ENCODE measurements at places on chromosomes 2 and 18. TPM values are rescaled to one million over a fixed set of nuclear protein-coding genes. Genes with fewer than 3 reads are reported as not detected.

- H3K27ac ChIP-seq = peak overlapping the region; percentile 63
- H3K4me3 ChIP-seq = no peak overlapping the region
- H3K4me1 ChIP-seq = no peaks in the 10 kb centered on the region
Observed at GRCh38 chr18:56563568-56563967, 74.8 kb downstream of the TXNL1 start.

- peaks cover 61% of the 10 kb centered on the region for H3K4me1 ChIP-seq
- H3K4me3 ChIP-seq = peak within 1 kb of the TSS; percentile 42
- no peak within 1 kb of the TSS for H3K27ac ChIP-seq
- H3K27me3 ChIP-seq = peaks cover 88% of the 10 kb centered on the region
- no peak for DNase-seq
Observed at GRCh38 chr2:170816504-170817092, at the start of gene GAD1. GAD1 (plus strand) TSS chr2:170816887; CDS start chr2:170818592, 1,705 bp downstream.

- no peaks in the 10 kb centered on the region for H3K27me3 ChIP-seq
- no peak overlapping the region for H3K27ac ChIP-seq
- H3K36me3 ChIP-seq = no peaks in the 10 kb centered on the region
Observed at GRCh38 chr2:24894750-24895149, 25.3 kb downstream of the ADCY3 start.

GRCh38 chr2:231800493-231801091 lies 14.3 kb downstream of the COPS7B start:
- no peak overlapping the region for H3K27ac ChIP-seq
- H3K4me1 ChIP-seq = no peaks in the 10 kb centered on the region
- no peak for DNase-seq

DNA sequence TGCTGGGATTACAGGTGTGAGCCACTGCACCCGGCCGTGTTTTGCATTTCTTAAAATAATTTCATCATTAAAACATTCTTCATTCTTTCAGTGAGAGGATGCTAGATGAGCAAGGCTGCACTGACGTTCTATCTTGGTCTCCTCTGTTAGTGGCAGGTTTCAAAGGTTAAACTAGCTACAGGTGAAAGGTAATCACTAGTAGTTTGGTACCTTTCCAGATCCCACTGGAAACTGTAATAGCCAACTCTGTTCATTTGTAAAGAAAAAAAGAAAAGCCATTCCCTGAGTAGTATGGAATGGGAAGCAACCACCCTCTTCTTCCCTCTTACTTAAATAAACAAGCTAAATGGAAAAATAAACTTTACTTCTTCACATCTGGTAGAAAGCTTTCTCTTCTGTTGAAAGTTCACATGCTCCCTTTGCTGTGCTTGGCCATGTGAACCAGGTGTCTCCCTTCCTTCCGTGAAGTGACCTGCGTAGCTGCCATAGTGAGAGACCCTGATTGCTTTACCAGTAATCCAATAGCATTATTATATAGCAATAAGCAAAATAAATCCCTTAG lies 94.0 kb downstream of the GREB1L start:
- no peak overlapping the region for H3K4me3 ChIP-seq
- no peaks in the 10 kb centered on the region for H3K4me1 ChIP-seq
- DNase-seq = no peak

NEU4 gene
- 3.0 TPM for total RNA-seq

SIX2 gene
- 49.4 TPM for total RNA-seq

ANTXR1 gene
- total RNA-seq = 8.8 TPM

SPATA3 gene
- not detected for total RNA-seq
